ENCODE measurements at places on chromosomes 7 and 10.

- no peak for DNase-seq
These were observed 48.5 kb downstream of the GRID1 start for GRCh38 chr10:86317949-86318725.

GRCh38 chr10:51162002-51162401, 87.7 kb downstream of the PRKG1 start:
- no peak for DNase-seq

DNA sequence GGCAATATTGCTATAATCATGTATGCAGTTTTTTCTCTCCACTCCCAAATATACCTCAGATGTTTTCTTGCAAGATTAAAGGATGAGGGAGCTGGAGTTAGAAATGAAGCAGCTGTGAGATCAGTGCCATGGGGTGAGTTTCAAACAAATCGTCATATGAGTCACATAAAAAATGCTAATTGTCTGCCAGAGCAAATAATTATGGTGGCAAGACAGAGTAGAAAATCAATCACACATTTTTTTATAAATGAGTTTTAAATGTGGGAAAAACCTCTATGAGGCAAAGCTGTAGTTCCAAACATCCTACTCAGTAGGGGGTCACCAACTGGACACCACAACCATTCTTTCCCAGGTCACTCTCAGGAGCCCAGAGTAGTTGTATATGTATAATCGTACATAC, 55.3 kb downstream of the CH25H start:
- DNase-seq: no peak

DNA sequence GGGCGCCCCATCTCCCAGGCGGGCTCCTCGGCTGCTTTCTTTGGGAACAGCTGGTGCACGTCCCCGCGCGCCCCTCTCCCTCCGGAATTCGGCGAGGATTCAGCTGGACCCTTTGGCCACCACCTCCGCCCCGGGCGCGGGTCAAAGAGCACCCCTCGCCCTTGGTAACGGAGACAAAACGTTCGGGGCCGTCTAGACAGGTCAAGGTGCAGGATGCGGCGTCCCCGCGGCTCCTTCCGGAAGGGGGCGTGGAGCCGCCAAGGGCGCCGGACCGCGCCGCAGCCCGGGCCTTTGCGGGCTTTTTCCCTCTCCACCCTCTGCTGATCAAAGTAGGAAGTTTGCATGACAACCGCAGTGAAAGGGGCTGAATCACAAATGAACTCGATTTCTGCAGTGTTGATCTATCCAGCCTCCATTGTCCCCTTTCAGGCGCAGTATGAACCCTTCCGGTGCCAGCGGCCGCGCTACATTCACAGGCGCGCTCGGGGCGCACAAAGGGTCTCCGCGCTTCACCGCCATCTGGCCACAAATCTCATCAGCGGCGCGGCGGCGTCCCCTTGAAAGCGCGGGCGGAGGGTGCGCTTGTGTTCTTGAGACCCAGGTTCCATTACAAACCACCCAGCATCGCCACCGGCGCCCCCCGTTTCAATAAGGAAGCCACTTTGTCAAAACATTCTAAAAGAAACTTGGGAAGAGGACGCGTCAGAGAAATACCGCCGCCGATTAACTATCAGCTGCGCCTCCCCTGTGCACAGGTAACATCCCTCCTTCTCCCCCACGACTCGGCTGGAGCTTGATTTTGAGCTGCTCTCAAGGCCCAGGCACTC, 36.4 kb downstream of the CNPY1 start:
- DNase-seq: no peak

- no peak for DNase-seq
These were observed 63.9 kb downstream of the TPK1 start for GRCh38 chr7:144771927-144772326.

DNA sequence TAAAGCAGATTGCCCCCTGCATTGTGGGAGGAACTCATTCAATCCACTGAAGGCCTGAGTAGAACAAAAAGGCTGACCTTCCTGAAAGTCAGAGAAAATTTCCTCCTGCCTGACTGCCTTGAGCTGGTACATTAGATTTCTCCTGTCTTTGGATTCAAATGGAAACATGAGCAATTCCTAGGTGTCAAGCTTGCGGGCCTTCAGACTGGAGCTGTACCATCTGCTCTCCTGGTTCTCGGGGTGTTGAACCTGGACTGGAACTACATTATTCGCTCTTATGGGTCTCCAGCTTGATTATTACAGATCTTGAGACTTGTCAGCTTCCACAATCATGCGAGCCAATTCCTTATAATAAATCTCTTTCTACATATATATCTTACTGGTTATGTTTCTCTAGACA, 173.6 kb upstream of the STEAP4 start:
- no peak for DNase-seq

DNA sequence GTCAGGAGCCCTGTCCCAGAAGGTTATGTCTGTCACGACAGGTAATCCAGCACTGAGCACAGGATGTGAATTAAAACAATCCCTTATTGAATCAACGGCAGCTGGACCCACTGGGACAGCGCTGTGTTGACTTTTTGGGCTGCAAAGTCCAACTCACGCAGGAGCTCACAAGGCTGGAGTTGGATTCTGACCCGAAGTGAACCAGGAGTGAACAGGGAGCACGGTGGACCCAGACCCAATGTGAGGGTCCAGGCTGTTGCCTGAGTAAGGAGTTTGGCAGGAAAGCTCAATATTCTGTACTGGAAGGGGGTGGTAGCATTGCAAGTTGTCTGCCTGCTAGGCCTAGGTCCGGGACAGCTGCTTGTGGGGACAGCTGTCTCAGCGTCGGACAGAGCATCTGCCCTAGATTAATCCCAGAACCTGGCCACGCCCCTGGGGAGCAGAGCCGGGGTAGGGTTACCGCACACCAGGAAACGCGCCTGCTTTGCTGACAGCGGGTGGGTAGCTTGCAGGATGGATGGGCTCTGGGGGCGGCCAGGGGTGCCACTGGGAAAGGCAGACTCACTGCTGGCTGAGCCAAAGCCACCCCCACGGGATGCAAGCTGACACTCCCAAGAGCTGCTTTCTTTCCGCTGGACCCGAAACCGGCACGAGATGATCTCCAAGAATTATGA, 24.0 kb downstream of the COL26A1 start:
- peak; percentile 21 for DNase-seq

- DNase-seq: no peak
These were observed 59.9 kb downstream of the SUGCT start for GRCh38 chr7:40194745-40195144.

DNA sequence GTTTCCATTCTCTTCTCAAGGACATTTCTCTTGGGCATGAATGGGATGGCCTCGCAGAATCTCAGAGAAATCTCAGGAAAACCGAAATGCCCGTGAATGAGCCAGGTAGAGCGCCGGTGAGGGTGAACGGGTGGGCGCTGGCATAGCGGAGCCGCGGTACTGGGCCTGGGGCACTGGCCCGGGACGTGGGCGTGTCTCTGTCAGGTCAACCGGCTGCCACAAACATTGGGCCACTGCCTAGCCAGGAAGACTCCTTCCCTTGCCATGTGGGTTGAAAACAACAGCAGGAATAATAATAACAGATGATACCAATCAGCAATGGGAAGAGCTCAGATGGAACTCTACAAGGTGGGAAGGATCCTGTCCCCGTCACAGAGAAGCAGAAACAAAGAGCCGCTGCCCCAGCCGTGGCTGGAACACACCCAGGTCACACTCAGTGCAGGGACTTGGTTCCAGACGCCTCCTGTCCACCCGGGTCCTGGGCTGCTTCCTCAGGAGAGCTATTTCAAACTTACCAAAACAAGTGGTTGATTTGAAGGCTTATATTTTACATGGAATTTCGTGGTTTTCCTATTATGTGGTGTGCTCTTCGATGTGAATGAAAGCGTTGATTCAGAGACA, 51.1 kb upstream of the EBF3 start:
- DNase-seq: no peak

- no peak for DNase-seq
These were observed 186.6 kb upstream of the INHBA start for GRCh38 chr7:41889472-41889871.

DNA sequence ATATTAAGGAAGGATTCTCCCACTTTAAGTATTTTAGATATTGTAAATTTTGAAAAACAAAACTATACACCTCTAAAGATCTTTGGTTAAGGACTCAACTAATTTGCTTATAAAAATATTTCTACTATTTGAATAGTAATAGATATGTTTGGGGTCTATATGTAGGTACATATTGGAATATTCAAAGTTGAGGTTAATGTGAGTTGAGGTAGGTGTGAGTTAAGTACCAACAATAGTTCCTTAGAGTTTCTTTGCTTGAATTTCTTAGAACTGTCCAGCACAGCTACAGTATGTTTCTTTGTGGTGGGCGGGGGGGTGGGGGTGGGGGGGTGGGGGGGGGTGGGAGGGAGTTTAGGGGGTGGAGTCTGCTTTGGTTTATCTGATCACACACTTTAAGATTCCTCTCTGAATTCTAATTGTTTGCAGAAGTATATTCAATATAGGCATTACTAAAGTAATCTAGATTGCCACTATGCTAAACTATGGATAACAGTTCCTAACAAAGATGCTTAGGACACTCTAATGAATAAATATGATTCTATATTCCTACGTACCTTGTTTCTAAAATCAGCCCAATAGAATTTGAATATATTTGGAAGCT, 2.1 kb downstream of the GRM3 start:
- no peak for DNase-seq

DNA sequence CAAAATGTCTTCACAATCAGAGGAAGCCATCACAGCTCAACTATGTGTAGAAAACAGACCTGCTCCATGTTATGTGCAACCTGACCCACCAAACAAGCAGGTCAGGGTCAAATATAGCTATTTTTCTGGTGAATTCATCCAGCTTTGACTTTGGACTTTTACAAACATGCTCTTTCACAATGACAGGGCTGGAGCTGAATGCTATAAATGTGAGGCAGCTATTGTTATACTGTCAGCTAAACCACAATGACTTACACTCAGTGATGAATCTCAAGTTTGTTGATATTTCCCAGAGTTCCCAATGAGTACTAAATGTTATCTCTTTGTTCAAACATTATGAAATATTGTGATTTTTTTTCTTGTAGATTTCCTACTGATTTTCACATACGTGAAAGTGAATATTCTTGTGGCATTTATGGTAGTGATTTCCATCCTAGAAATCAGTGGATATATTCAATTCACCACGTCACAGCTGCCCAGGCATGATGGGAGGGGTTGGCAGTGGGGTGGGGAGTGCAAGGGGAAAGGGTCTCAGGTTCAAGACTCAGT, 2.5 kb upstream of the ITIH2 start:
- no peak for DNase-seq

DNA sequence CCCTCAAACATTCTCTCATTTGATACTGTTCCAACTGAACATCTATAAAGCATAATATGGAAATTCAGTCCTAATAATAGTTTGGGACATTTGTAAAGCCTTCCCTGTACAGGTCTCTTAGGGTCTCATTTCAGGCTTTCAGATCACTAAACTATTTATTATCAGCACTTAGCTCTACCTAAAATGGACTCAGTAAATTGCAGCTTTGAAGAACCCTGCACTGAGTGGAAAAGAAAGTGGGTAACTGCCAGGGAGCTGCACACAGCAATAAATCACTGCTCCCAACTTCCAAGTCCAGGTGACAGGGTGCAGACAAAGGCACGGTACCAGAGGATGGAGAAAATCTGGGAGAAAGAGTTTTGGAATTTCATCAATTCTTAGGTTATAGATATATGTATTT, 164.9 kb upstream of the AOAH start:
- no peak for DNase-seq

DNA sequence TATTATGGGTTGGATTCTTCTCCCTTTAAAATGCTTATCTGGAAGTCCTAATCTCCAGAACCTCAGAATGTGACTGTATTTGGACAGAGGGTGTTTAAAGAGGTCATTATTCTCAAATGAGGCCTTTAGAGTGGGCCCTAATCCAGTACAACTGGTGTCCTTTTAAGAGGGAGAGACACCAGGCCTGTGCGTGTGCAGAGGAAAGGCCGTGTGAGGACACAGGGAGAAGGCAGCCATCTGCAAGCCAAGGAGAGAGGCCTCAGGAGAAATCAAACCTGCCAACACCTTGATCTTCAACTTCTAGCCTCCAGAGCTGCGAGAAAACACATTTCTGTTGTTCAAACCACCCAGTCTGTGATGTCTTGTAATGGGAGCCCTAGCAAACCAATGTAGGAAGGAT, 235.4 kb upstream of the MYO3A start:
- no peak for DNase-seq

- DNase-seq: no peak
These were observed 87.9 kb downstream of the PAXIP1 start for GRCh38 chr7:154914996-154915380.

DNA sequence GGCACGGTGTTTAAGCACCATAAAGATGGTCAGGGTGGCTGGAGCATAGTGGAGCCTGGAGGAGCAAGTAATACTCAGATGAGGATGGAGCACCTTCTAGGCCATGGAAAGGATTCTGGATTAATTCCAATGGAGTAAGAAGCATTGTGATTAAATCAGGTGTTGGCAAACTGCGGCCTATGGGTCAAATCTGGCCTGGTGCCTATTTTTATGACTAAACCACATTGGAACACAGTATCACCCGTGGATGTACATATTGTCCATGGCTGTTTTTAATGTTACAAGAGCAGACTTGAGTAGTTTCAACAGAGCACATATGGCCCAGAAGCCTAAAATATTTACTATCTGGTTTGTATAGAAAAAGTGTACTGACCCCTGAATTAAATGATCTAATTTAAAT, 49.9 kb upstream of the TMEM248 start:
- DNase-seq: no peak

GRCh38 chr7:133386205-133386604, 133.3 kb downstream of the EXOC4 start:
- DNase-seq: no peak

DNA sequence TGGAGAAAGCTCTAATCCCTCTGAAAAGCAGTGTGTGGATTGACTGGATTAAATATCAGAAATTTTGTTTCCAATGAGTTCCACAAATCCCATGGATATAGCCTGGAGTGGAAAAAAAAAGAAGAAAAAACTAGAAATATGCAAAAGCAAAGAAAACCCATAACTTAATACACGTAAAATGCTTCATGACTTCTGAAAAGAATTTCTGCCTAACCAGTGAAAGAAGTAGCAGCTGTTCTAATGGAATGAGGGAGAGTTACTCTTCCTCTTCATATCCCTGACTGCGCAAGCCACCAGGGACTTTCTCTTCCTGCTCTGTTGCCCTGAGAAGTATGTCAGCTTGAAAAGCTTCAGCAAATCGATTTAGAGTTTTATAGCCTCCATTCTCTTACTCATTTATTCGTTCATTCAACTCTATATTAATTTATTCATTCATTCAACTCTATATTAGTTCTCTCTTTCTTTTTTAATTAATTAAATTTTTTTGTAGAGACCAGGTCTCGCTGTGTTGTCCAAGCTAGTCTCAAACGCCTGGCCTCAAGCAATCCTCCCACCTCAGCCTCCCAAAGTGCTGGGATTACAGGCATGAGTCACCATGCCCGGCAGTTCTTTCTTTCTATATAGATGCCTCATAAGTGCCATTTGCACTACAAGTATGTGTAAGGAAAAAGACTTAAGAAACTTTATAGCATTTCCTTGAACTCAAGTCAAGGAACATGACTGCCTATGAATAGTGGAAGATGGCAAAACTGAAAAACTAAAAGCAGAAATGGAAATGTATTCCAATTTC, 447.3 kb upstream of the NRP1 start:
- no peak for DNase-seq
